ENCODE measurements at places on chromosomes 5 and 9. TPM values are rescaled to one million over a fixed set of nuclear protein-coding genes. Genes with fewer than 3 reads are reported as not detected.

DNA sequence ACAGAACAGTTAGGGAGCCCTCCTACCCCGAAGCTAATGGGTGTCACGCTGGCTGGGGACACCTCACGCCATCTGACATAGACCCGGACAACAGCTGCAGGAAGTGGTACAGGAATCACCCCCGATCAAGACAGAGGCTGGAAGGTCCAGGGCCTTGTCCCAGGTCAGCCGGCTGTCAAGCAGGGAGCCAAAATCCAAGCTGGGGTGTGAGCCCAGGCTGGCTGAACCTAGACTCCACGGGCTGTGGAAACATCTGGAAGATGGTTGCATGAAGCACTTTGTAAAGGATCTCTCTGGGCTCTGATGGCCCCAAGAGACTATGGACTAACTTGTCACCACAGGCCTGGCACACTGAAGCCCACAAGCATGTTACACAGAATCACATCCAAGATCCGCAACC, 68.9 kb upstream of the STXBP1 start:
- no peak for DNase-seq

Gene LARP1
- 192 TPM for total RNA-seq

DNA sequence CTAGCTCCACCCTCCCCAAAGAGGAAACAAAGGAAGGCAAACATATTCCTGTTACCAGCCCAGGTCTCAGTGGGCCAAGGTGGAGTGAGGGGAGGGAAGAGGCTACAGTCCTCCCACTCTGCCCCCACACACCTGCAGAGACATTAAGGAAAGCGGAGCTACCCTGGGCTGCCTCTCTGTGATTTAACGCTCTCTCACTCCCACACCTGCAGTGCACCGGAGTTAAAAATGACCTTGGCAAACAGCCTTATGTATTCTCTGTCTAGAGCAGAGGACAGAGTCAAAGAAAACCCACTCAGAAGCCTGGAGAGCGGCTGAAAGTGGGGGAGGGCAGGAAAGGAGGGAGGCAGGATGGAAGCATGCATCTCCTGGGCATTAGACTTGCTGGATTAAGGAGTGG, 32.7 kb downstream of the KCNIP1 start:
- peak; percentile 22 for DNase-seq

GRCh38 chr5:28766565-28767158, 1728.3 kb upstream of the CDH9 start:
- no peak for DNase-seq

DNA sequence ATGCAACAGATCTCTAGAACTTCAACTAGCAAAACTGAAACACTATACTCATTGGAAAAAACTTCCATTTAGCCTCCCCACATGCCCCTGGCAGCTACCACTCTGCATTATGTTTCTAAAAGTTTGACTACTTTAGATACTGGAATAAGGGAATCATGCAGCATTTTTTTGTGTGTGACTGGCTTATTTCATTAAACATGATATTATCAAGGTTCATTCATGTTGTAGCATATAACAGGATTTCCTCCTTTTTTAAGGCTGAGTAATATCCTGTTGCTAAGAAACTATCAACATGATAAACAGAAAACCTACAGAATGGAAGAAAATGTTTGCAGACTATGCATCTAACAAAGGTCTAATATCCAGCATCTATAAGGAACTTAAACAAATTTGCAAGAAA, 597.9 kb downstream of the DMRTA1 start:
- DNase-seq: no peak

- no peak for DNase-seq
These were observed 318.3 kb upstream of the ITGA1 start for GRCh38 chr5:52469420-52469819.

Gene SLC2A8
- total RNA-seq: 38.2 TPM

- no peak for DNase-seq
These were observed 576.7 kb upstream of the ADAMTS16 start for GRCh38 chr5:4563400-4563799.

GRCh38 chr5:56683733-56684132, 131.6 kb upstream of the MAP3K1 start:
- no peak for DNase-seq

- no peak for DNase-seq
These were observed 6.8 kb downstream of the PLGRKT start for GRCh38 chr9:5430912-5431311.

Gene TTF1
- 12.6 TPM for total RNA-seq

- no peak for DNase-seq
These were observed 34.0 kb downstream of the ZNF474 start for GRCh38 chr5:122163121-122164069.

Gene GPR151
- not detected for total RNA-seq

Gene ZNF454
- 4.2 TPM for total RNA-seq

GRCh38 chr5:107242411-107243219, 428.1 kb downstream of the EFNA5 start:
- DNase-seq: no peak

GRCh38 chr9:33782395-33783152, 12.8 kb upstream of the PRSS3 start:
- no peak for DNase-seq

Gene SCGB3A2
- not detected for total RNA-seq

- no peak for DNase-seq
These were observed 23.6 kb upstream of the CDK5RAP2 start for GRCh38 chr9:120603591-120603990.

Gene PDE8B
- 264 TPM for total RNA-seq

Gene ADAMTS16
- 0.11 TPM for total RNA-seq

Gene HTR4
- total RNA-seq: not detected

DNA sequence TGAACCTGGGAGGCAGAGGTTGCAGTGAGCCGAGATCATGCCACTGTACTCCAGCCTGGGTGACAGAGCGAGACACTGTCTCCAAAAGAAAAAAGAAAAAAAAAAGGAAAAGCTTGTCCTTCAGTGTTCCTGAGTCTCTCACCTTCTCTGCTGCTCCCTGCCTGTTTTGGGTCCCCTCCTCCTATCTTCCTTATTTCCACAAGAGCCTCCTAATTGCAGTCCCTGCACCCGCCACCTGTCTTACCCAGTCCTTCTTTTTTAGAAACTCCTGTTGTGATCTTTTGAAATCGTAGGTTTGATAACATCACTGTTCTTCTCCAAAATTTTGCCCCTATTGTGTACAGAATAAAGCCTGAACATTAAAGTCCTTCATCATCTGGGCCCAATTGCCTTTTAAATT, 234.9 kb downstream of the SH3GL2 start:
- no peak for DNase-seq

GRCh38 chr5:177358370-177358819, 671 bp downstream of the RGS14 start:
- DNase-seq: no peak

DNA sequence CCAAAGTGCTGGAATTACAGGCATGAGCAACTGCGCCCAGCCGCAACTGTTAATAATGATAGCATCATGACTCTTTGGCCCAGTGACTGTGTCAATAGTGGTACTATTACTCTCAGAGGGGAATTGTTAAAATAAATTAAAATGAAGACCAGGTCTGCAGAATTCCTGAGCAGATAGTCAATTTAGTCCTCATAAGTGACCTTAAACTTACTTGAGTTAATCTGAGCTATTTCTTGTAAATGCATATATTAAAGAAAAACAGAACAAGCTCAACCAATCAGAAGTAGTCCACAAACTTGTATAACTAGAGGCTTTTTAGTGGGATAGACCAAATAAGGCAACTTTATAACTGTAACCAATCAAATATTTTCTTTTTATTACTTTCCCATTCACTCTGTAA, 1.7 kb upstream of the RECK start:
- no peak for DNase-seq

DNA sequence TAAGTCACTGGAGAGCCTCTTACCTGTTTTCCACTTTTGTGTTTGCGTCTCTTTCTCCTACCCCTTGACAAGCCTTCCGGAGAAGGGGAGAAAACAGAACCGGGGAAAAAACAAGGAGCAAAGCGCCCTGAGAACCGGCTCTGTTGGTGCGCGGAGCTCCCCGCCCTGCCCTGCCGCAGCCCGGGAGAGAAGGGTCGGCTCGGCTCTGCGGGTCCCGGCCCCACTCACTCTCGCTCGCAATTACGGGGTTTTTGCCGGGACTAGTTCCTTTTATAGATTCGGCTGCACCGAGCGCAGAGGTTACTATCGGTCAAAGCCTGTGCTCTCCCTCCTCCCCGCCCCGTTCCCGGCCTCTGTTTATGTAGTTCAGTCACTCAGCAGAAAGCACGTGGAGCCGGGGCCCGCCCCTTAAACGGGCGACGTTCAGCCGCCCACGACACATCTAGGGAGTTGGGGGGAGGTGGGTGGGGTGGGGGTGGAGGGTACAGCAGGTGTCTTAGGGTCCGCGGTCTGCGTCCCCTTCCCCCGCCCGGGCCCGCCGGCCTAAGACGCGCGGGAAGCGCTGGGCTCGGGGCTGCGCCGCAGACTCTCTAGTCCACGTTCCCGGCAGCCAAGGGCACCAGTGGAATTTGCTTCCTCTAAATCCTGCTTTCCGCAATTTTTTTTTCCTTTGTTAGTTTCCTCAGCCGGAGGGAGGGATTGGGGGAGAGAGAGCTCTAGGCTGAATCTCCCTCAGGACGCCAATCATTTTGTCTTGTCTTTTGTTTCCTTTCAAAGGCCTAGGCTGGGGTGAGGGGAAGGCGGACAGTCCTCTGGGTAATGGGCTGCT, at the start of gene ABCA1:
Gene ABCA1 (minus strand): TSS at position 244 of the 829 bp plus-strand sequence. CDS start 24,476 bp downstream, outside the sequence.
- peak; percentile 95 for DNase-seq

Gene C5orf46
- total RNA-seq: not detected

DNA sequence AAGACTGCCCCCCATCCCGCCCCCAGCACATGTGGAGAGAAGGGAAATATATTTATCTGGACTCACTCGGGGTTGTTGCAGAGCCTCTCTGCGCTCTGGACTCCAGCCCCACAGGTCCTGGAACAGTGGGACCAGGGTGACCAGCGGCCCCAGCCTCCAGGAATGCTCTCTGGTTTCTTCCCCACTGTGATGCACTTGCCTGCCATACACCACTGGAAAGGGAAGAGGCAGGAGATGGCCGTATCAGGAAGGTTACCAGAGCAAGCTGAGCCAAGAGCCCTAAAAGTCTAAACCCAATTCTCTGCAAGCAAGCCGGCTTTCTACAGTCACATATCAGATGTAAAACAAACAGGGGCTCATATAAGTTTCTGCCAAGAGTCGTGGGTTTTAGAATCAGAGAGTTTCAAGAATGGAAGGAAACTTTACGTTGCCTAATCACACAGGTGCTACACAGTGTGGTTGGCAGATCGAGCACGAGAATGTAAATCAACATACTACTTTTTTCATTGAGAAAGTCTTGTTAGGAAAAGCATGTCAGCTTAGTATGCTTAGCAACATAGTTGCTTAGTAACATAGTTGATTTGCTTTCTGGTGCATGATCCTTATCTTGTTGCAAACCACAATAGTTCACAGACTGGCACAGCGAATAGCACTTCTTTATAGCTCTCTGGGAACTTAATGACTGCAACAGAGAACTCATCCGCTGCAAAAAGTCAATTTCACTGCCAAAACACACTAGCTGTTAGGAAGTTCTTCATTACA, 201.2 kb downstream of the TARS1 start:
- peak; percentile 1 for DNase-seq

Gene PSIP1
- 68.3 TPM for total RNA-seq

GRCh38 chr9:93437996-93438395, 13.5 kb upstream of the FAM120A start:
- no peak for DNase-seq

DNA sequence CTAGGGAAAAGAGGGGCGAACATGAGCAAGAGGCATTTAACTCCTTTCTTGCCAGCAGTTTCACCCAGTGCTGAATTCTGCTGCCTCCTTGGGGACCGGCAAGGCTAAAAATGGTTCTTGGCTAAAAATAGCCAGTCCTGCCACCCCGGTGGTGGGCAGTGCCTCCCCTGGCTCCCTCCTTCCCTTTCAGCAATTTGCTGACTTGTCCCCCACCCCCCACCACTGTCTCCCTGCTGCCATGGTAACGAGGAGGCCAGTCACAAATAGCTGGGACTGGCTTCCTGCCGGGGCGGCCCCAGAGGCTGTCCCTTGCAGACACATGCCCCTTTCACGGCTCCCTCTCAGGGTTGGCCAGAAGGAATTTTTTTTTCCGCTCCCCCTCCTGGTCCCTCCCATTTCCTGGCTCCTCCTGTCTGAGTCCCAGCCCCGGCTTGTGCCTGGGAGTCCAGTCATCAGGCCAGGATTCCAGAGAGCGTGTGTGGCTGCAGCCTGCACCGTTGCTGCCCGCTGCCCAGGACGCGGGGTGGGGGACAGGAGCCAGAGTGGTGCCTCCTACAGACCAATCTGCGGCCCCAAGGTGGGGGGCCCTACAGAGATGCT, 130.3 kb downstream of the RGS3 start:
- DNase-seq: peak; percentile 91

Gene PCYOX1L
- total RNA-seq: 2.2 TPM

Gene CCDC180
- total RNA-seq: 11.7 TPM

All from thyroid gland (tissue), 4 donors.